ENCODE measurements at places on chromosomes 6 and 20.

- DNase-seq: no peak
These were observed 95.2 kb upstream of the INSM1 start for GRCh38 chr20:20272686-20273085.

GRCh38 chr6:33770124-33770832, 18.7 kb downstream of the LEMD2 start:
- DNase-seq: no peak

DNA sequence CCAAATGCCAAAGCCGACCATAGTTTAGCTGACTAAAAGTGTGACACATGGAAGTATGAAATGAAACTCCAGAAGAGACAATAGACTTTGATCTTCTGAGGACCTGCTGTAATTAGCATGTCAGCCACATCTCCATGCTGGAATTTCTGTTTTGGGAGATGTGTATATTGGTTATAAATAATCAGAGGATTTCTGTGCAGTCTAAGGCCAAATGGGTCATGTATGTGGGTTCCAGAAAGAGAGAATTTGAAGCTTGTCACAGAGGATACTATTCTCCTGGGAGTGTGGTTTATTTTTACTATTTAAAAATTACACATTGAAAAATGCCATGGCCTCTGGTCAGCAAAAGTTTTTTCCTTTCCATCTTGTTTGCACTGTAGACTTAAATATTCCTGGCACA, 405.5 kb upstream of the PLCB4 start:
- no peak for DNase-seq

GRCh38 chr6:87393026-87393622, 14.6 kb upstream of the CFAP206 start:
- peak; percentile 24 for DNase-seq

DNA sequence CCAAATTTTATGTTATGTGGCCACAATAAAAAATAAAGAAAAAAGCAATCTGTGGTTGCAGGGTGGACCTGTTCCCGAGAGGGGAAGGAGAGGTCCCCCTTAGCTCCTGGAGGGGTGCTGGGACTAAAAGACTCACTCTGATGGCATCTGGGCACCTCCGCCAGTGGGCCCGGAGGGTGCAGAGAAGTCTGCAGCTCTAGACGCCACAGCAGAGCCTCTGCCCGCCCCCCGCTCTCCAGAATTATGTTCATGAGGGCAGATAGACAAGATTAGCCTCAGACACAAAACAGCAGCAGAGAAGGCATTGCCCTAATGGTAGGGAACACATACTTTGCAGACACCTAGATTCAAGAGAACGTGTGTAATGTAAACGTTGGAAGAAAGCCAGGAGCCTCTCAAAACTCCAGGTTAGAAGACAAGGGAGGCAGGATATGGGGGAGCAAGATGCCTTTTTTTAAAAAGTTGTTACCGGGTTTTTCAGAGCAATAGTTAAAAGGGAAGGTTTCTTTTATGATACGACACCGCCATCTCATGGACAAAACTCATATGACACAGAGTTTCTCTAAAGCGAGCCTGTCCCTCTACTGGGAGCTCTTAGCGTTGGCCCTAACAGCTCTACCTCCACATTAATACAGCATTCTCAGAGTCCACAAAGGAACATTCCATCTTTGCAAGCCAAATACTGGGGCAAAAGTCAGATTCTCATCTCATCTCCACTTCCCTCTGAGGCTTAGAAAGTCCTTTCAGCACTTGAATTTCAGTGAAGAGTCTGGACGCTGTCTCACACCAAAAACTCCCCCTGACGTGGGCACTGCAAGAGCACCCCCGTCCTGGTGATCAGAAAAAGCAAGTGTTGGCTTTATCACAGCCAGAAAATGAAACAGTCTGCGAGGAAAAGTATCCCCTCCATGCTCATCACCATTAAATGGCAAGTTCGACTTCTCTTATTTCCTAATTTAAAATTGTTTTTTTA, 47.2 kb downstream of the FOXF2 start:
- peak; percentile 79 for DNase-seq

GRCh38 chr6:158698931-158699330, 49.1 kb downstream of the SYTL3 start:
- DNase-seq: no peak

DNA sequence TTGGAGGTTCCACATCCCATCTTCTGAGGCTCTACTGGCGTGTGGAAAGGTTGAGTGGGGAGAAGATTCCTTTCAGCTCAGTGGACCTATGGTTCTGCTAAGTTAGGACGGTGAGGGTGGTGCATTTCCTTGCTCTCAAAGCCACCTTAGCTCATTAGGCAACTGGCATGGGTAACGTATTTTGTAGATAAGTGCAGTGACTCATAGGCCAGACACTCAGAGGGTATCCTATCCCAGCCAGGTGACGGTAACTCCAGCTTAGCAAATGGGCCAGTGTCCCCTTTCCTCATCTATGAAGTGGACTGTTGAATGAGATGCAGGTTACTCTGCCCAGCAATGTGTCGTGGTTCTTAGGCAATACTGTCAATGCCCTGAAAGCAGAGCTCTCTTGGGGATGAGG, 3.7 kb downstream of the RPS6KA2 start:
- no peak for DNase-seq

GRCh38 chr6:166608774-166609173, 18.3 kb downstream of the RPS6KA2 start:
- peak; percentile 56 for DNase-seq

- DNase-seq: peak; percentile 13
These were observed 50.9 kb downstream of the BTBD9 start for GRCh38 chr6:38588631-38589366.

GRCh38 chr6:44039191-44039719, 88.0 kb downstream of the MRPL14 start:
- DNase-seq: no peak

DNA sequence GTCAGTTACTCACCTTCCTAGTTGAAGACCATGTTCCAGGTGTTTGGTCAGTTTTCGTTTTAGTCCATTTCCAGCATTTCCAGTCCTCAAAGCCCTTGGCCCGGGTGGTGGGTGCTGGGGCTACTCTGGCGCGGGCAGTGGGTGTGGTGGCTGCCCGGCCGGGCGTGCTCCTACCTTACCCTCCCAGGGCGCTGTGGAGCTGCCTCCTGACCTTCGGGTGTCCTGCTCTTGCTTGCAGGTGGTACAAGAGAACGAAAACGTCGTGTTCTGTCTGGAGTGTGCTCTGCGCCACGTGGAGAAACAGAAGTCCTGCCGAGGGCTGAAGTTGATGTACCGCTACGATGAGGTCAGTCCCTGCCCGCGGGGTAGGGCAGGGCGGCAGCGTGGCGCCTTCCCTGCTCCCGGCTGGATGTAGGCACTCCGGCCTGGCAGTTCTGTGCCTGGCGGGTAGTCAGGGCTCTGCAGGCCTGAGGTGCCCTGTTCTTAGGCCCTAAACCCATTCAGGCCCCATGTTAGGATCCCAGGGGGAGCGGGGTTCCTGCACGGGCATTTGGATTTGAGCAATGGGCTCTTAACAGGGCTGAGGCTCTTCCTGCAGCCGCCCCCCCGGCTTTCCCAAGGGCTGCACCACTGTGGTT, 145.8 kb downstream of the DTNBP1 start:
- no peak for DNase-seq

DNA sequence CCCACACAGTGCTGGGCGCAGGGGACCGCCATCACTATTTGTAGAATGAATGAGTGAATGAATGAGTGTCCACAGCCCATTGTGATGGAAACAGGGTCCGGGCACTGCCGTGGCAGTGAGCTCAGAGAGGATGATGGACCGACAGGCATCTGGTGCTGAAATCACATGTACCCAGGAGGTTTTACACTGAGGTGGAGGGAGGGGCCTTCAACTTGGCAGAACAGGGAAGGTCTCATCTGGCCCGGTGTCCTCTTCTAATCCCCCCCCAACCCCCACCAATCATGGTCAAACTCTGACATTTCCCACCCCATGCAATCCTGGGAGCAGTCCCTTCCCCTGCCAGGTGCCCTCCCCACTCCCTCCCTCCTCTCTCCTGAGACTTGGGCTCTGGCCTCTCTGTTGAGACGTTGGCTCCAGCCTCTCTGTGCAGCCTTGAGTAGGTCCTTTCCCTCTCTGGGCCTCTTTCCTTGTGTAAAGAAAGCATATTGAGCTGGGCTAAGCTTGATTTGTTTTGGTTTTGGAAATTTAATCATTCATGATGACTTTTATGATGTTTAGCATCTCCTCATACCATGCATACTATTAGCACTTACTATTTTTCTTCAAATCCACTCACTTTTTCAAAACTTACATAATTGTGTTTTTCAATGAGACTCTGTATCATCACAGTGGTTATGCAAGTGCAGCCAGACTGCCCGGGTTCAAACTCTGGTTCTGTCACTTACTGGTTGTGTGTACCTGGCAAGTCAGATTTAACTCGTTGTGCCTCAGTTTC, 10.8 kb downstream of the KIAA1755 start:
- no peak for DNase-seq

DNA sequence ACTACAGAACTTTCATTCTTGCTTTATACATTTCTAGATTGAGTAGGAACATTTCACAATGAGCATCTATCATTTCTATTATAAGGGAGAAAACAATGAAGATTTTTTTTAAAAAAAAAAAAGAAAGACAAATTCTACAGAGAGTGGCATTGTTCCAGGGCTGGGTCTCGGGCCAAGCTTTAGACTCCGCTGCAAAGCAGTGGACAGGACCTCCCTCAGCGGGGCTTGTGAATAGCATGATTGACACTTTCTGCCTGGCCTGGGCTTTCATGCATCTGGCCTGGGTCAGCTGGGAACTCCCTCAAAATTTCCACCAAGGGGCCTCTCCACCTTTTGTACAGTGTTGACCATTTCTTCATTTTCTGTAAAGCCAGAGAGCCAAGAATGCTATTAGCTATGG, 55.8 kb upstream of the HIVEP2 start:
- no peak for DNase-seq

DNA sequence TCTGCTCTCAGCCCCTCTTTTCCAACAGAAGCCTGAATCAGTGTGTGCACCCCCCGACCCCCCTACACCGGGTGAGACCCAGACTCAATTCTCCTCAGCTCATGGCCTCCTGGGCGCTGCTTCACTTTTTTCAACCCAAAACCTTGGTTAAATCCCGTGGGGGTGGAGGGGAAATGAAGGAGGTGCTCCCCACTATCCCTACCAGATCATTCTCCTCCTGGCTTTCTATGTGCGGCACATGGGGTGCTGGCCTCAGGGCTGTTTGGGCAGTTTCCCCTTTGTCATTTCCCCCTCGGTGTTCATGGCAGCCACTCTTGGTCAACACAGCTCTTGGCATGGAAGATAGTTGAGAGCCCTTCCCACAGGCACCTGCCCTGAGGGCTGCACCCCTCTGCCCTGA, 4.6 kb downstream of the CST4 start:
- DNase-seq: no peak
